ENCODE measurements at places on chromosomes 3 and 15. TPM values are rescaled to one million over a fixed set of nuclear protein-coding genes. Genes with fewer than 3 reads are reported as not detected.

DNA sequence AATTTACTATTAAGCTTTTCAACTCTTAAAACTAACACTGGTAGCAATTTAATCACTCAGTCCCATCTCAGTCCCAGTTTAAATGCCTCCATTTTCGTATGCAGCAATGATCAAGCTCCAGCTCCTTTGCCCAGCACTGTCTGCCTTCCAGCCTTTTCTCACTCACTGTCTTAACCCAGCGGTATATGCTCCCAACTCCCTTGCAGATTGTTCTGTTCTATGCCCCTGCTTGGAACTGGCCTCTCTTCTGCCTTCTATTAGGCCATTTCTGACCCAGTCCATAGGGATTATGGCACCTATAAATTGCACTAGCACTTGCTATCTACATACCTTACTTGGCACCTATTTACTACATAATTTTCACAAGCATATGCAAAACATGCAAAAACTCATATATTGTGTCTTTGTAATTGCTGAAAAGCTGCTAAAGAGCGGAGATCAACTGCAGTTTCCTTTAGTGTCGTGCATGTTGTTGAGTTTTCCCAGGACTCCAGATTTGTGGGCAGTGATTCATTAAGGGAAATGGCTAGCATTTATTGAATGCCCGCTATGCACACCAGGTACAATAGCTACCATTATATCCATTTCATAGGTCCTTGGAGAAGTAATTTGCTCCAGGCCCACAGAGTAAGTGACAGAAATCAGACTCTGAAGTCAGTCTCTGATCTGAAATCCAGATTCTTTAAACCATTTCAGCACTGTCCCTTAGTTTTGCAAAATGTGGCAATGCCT lies 24.4 kb downstream of the CRBN start:
- DNase-seq, result no peak

DNA sequence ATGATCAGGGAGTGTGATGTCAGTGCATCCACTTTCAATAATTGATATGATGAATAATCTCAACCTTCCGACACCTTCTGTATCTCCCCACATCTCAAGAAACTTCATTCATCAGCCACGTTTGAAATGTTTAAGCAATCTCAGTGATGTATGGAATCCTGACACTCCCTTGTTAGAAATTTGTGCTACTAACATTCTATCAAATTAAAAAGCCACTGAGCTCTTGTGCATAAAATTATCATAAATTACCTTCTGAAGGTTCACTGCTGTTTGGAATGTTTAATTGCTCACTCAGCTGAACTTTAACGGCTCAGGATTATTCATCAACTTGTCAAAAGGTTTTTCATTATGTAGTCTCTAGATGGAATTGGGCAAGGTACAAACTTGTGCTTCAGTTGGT lies 108.4 kb upstream of the DPH6 start:
- DNase-seq, result no peak

The AHSG gene
- not detected for total RNA-seq

GRCh38 chr3:120448756-120449155 lies 2.0 kb downstream of the FSTL1 start:
- DNase-seq, result no peak

The MESP2 gene
- not detected for total RNA-seq

The CYP8B1 gene
- not detected for total RNA-seq

The MOBP gene
- total RNA-seq, result not detected

The FANCD2OS gene
- not detected for total RNA-seq

Measured in body of pancreas (tissue), 4 donors.